ENCODE measurements at places on chromosomes 5 and 9. TPM values are rescaled to one million over a fixed set of nuclear protein-coding genes. Genes with fewer than 3 reads are reported as not detected.

- no peak for DNase-seq
Observed at GRCh38 chr5:28110781-28111180, 1072.4 kb upstream of the CDH9 start.

DNA sequence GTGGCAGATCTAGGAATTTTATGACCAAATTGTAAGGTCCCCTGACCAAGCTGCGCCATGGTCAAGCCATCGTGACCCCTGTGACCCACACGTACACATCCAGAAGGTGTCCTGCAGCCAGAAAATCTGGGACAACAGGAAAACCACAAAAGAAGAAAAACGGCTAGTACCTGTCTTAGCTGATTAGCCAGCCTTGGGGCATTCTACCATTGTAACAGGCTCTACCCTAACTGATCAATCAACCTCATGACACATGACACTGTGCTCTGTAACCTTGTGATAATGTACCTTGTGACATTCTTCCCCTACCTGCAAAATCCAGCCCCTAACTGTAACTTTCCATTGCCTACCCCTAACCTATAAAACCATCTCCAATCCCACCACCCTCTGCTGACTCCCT, 43.6 kb downstream of the SPTLC1 start:
- DNase-seq = no peak

- no peak for DNase-seq
Observed at GRCh38 chr9:15206903-15207696, 99.9 kb downstream of the TTC39B start.

RRAGA gene
- polyA plus RNA-seq = 116 TPM

COL23A1 gene
- polyA plus RNA-seq = 8.2 TPM

FRMD3 gene
- polyA plus RNA-seq = 23.0 TPM

NR5A1 gene
- polyA plus RNA-seq = 0.05 TPM

DNAJA1 gene
- 258 TPM for polyA plus RNA-seq

GRCh38 chr9:37625758-37626147, 25.0 kb upstream of the FRMPD1 start:
- no peak for DNase-seq

DNA sequence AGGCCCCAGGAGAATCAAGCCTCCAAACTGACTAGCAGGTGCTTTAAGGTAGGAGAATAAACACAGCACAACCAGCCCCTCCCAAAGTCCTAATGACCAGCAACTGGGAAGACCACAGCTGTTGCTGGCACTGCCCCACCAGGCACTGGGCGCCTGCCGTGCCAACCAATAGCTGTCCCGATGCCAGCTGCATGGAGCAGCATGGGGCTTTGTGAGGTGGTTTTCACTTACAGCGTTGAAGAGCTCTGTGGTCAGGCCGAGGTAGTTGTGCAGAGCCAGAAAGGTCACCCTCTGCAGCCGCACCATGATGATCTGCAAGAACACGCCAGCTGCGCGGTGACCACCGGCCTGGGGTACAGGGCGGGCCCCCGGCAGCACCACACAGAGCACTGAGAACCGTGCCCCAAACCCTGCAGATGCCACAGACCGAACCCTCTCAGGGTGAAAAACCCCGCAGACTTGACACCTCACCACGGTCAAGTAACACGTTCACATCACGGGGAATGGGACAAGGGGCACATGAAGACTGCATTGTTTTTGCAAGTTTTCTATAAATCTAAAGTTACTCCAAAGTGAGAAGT, 28.7 kb downstream of the PNPLA7 start:
- no peak for DNase-seq

- DNase-seq = no peak
Observed at GRCh38 chr5:137199201-137199600, 299.9 kb downstream of the SPOCK1 start.

DNA sequence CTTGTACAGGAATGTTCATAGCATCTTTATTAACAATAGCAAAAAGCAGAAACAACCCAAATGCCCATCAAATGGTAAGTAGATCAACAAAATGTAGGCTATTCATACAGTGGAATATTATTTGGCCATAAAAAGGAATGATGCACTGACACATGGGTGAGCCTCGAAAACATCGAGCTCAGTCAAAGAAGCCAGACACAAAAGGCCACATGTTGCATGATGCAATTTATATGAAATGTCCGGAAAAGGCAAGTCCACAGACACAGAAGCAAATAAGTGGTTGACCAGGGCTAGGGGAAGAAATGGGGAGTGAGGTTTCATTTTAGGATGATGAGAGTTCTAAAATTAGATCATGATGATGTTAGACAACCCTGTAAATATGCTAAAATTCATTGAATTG, 16.5 kb upstream of the SLC2A8 start:
- DNase-seq = no peak

Data from left renal cortex interstitium (tissue), 4 donors.